IMR-90 (cell line): ENCODE measurements at places on chromosomes 16 and 17. TPM values are rescaled to one million over a fixed set of nuclear protein-coding genes. Genes with fewer than 3 reads are reported as not detected.

GRCh38 chr16:57574086-57574485 lies 31.6 kb downstream of the ADGRG5 start:
- no peak for DNase-seq

- peak; percentile 25 for DNase-seq
These were observed 189.3 kb downstream of the IRF8 start for GRCh38 chr16:86088287-86088686.

DNA sequence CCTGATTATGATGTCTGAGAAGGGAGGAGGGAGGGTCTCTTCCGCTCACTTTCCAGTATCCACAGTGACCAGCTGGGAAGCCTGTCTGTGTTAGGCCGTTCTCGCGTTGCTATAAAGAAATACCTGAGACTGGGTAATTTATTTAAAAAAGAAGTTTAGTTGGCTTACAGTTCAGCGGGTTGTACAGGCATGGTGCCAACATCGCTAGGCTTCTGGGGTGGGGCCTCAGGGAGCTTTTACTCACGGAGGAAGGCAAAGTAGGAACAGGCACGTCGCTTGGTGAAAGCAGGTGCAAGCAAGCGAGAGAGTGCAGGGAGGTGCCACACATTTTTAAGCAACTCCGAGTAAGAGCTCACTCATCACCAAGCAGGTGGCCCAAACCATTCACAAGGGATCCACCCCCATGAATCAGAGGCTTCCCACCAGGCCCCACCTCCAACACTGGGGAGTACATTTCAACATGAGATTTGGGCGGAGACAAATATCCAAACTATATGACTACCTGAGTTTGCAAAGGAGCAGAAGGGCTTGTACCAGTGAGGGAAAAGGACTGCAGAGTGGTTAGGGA lies 137.5 kb downstream of the CCDC182 start:
- no peak for DNase-seq

- no peak for DNase-seq
These were observed 17.8 kb downstream of the CLUH start for GRCh38 chr17:2693561-2694380.

GRCh38 chr17:72788950-72789585 lies 303.4 kb downstream of the SLC39A11 start:
- DNase-seq = peak; percentile 54

DNA sequence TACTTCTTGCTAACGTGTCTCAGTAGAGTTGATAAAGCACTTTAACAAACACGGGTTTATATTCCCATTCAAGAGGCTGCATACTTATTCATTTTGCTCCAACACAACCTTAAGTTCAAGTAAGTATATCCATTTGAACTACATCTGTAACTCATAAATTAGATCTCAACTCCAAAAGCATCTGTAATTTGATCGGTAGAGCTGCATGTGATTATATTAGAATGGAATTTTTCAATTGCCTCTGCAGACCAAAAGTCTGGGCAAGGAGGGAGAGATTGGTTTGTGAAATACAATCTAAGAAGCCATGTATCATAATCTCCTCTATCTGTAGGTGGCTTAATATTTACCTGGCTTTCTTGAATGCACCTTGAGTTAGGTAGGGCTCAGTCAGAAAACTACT lies 371.0 kb downstream of the RBFOX1 start:
- DNase-seq = no peak

PRR35 gene
- total RNA-seq = not detected in 2 replicates

AMZ2 gene
- total RNA-seq = 90.2 and 100.0 TPM in 2 replicates

LPO gene
- total RNA-seq = not detected in 2 replicates
